ENCODE measurements at places on chromosomes 4 and X. TPM values are rescaled to one million over a fixed set of nuclear protein-coding genes. Genes with fewer than 3 reads are reported as not detected.

- no peak for DNase-seq
These were observed 16.6 kb upstream of the KLHL2 start for GRCh38 chr4:165190591-165191347.

DNA sequence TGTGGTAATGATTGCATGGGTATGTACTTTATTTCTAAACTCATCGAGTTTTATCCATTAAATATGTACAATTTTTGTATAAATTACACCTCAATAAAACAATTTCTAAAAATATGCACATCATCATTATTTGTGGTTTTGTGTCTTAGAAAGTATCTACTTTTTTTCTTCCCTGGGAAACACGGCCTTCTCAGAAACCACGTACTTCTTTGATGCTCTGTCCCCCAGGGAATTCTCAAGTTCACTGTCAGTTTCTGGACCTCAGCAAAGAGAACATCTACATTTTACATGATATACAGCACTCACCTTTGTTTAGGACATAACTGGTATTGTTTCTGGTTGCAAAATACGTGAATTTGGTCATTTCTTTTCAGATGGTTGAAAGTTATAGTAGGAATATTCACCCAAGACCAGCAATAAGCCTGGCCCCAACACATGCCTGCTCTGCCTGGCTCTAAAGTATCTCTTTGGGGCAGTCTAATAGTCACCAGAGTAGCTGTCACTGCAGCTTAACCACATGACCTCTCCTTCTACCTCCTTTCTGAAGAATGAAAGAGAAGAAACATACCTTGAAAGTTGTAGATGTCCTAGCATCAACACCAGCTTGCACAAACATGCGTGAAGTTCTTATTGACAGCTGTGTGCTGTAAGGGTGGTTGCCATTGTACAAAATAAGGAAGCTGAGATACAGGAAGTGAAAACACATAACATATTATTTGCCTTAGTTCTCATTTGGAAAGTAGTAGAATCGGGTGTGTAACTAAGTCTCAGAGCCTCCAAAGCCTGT, 48.4 kb upstream of the SPANXN4 start:
- no peak for DNase-seq

DNA sequence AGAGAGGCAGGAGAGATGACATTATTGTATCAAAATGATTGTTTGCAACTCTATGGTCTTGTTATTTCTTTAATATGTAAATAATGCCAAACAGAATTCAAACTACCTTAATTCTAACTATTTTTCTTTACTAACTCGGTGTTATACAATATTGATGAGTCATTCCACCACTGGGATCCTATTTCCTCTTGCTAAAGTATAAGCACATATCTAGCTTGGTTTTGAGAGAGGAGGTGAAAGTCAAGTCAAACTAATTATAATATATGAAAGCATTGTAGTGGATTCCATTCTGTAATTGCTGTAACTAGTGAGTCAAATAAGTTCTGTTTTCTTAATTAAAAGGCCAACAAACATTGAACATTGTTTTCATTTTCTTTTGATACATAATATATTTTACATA, 837.6 kb downstream of the PDHA2 start:
- no peak for DNase-seq

DNA sequence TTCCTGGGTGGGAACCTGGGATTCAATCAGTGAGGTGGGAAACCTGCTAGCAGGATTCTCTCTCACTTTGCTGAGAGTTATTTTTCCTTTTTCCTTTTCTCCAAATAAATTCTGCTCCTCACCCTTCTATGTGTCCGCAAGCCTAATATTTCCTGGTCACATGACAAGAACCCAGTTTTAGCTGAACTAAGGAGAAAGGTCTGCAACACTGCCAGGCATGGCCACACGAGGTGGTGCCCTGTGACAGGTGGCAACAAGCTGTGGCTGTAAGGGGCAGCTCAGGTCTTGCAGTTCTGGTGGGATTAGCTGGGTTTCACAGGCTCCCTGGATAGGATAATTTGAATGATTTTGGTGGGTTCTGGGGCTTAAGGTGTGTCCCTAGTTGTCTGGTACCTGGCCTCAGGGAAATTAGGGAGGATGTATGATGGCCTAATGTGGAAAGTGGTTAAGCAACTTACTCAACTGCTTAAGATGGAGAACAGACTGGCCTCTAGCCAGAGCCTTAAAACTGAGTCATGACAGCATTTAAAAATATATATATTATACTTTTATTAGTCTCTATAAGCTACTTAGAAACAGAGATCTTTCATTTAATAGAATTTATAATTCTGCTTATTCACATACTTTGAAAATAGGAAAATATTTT, 215.0 kb downstream of the IL15 start:
- no peak for DNase-seq

DNA sequence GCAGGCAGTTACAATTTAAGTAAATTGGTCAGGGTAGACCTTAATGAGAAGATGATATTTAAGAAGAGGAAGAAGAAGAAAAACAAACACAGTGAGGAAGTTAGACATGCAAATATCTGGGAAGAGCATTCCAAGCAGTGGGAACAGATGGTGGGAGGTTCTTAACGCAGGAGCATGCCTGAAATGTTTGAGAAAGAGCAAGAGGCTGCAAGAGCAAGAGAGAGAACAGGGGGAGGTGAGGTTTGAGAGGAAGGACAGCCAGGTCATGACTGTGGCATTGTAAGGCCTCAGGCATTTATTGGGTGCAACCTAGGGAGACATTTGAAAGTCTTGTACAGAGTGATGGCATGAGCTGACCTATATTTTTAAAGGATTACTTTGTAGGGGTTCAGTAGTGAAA, 136.0 kb downstream of the UGT8 start:
- no peak for DNase-seq

DNA sequence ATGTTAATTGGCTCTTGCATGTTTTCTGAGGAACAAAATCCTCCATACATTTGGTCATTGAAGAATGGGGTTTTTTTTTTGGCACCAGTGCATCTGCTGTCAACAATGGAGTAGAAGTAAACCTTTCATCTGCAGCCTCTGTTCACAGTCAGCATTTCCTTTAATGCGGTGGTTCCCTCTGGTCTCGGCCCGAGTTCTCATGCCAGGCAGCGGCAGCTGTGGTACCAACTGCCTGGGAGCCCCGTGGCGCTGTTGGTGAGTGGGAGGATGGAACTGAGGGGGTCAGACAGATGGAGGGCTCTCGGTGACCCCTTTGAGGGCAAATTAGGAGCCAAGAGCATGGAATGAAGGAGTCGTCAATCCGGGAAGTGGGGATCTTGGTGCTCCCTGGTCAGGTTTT, 114.7 kb downstream of the AFF1 start:
- no peak for DNase-seq

DNA sequence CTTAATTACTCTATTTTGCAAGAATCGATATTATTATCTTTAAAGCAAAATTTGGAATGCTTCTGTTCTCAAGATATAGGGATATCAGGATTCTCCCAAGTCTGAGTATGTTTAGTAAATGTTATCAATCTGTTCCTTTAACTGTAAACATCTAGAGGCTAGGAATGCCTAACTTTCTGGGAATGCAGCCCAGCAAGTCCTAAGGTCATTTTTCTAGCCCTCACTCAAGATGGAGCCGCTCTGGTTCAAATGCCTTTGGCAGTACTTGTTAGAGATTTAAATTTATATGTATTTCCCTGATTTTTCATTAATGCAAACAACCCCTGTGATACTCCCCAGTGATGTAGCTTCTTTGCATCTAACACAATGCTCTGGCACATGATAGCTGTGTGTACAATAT, 623.8 kb upstream of the LCORL start:
- DNase-seq: no peak

- DNase-seq: no peak
These were observed 50.8 kb upstream of the ELF2 start for GRCh38 chr4:139227729-139228404.

DNA sequence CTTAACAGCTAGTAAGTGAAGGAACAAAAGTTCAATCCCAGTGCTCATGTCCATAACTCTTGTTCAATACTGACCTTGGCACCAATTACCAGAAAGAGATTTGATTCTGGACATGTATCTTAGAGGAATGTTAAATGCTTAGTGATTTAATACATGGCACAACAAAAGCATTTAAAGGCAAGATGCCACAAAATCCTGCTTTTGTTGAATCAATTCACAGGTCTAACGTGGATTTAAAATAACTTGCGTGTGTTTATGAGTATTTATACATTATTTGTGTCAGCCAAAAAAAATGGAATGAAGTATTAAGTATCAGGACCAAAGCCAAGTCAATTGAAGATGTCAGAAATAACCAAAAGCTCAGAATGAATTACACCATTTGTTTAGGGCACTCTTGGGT, 85.4 kb upstream of the GIMD1 start:
- no peak for DNase-seq

DNA sequence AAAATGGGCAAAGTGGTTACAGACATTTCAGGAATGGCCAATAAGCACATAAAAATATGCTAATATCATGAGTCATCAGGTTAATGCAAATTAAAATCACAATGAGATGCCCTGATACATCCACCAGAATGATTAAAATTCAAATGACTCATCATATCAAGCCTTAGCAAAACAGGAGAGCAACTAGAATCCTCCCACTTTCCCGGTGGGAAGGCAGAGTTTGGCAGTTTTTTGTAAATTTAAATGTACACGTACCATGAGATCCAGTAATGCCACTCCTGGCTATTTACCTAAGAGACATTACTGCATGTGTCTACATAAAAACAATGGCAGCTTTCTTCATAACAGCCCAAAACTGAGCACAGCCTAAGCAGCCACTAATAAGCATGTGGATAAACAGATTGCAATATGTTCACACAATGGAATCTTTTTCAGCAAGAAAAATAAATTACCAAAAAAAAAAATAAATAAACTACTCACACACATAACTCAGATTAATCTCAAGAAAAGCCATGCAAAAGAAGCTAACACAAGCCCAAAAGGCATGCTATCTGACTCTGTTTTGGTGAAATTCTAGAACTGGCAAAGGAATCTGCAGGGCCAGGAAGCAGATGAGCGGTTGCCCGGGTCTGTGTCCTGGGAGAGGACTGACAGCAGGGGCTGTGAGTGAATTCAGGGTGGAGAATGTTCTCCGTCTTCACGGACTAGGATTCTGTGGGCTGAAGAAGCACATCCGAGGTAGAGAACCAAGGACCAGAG, 48.8 kb downstream of the AFAP1 start:
- no peak for DNase-seq

RPS6KA6 gene
- 10.4 TPM for total RNA-seq

PGK1 gene
- total RNA-seq: 359 TPM

MAGEB17 gene
- total RNA-seq: not detected
